ENCODE measurements at places on chromosomes 7 and 10.
A peak's percentile ranks its signal among the peaks of the same experiment; 100 is the strongest.

GRCh38 chr7:140404565-140405065, 757 bp downstream of the RAB19 start:
- no peak for DNase-seq

- DNase-seq: no peak
Observed at GRCh38 chr10:4195213-4195612, 410.2 kb upstream of the KLF6 start.

- no peak for DNase-seq
Observed at GRCh38 chr10:29611781-29612381, 22.9 kb downstream of the SVIL start.

DNA sequence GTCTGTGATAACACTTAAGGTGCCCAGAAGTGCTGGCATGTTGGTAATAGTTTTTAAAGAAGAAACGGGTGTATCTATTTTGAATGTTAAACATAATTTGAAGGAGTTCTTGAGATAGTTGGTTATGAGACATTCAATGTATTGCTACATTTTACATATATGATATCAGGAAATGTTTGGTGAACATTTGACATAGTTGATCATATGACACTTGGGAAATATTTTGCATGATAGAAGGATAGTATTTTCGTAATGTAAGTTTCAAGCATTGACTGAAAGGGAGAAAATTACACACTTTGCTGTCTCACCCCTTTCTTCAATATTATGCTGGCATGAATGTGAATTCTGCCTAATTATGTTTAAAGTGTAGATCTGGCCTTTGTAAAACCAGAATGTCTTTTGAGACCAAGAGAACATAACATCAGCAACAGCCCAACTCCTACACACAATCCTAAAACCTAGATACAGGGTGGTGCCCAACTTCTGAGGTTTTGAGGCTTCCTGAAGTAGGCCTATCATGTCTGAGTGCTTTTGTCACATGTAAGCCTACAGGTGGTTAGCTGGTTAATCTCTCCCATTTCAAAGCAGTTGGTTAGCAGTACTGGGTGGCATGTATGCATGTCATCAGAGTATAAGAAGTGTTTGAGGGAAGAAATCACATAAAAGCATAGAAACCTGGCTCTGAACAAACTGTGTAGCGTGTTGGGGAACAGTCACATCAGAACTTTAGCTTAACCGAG, 2.1 kb downstream of the ADD3 start:
- peak; percentile 37 for DNase-seq

GRCh38 chr7:71753956-71754664, 622.2 kb downstream of the GALNT17 start:
- DNase-seq: no peak

All from stimulated activated CD4-positive, alpha-beta T cell treated with anti-CD3 and anti-CD28 coated beads, TNF-alpha, amount 100 ng/mL, for 4 hours (primary cell).